Activated CD8-positive, alpha-beta T cell treated with anti-CD3 and anti-CD28 coated beads, Interleukin-2, amount 10 ng/mL, durations not matched to agents 7 days and 5 days (primary cell): ENCODE measurements at places on chromosomes 6 and 20. TPM values are rescaled to one million over a fixed set of nuclear protein-coding genes. Genes with fewer than 3 reads are reported as not detected.

Gene PYGB
- total RNA-seq: 33.9 TPM

DNA sequence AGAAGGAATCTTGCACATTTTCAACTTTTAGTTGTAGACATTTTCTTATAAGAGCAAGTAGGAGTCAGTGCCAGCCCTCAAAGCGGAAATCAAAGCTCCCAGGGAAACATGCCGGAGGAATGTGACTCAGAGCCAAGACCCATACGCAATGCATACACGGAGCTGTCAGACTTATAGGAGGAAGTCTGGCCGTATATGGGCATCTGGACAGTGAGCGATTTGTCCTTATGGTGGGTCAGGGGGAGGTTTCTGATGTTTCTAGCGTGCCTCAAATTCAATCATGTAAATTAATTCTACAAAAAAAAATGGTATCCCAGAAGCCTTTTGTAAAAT lies 3.6 kb upstream of the CCN2 start:
- no peak for DNase-seq

Gene CST2
- not detected for total RNA-seq

Gene APOBEC2
- total RNA-seq: not detected

DNA sequence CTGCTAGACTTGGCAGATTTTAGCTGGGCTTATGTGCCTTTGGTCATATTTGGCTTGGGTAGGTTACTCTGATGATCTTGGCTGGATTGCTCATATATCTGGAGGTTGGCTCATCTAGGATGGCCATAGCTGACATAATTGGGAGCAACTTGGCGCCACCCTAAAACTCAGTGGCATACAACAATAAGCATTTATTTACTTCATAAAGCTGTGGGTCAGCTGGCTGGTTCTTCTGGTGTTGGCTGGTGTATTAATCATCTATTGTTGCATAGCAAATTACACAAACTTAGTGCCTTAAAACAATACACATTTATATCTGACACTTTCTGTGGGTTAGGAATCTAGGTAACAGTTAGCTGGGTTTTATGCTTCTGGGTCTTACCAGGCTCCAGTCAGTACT lies 297.3 kb upstream of the JAG1 start:
- DNase-seq: no peak
